ENCODE measurements at places on chromosomes 7 and 10.

DNA sequence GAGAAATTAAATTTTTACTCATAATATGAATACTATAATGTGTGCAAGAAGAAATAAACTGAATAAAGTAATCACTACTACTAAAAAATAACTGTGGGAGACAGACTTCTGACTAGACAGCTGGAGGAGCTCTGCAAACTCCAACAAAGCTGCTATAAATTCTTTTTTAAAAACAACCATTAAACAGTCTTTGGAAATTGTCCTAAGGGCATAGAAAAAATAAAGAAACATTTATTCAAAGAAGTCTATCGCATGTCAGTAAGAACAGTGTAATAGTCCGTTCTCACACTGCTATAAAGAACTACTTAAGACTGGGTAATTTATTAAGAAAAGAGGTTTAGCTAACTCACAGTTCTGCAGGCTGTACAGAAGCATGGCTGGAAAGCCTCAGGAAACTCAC, 56.0 kb downstream of the ZPBP start:
- no peak for DNase-seq

DNA sequence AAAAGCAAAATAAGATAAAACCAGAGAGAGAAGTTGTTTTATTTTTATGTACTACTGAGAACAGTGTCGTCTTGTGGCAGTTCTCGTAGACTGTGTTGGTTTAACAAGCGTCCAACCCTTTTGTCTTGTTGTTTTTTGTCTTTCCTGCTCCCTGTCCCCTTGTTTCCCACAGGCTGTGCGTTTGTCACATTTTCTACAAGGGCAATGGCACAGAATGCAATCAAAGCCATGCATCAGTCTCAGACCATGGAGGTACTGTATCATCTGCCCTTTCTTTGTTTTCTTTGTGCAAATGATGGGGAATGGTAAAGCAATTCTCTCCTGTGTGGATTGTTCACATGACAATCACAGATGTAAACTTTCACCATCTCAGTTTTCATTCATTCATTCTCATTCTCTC, 248.8 kb downstream of the CELF2 start:
- no peak for DNase-seq

GRCh38 chr7:149692557-149692982, 80.8 kb downstream of the ZNF467 start:
- no peak for DNase-seq

DNA sequence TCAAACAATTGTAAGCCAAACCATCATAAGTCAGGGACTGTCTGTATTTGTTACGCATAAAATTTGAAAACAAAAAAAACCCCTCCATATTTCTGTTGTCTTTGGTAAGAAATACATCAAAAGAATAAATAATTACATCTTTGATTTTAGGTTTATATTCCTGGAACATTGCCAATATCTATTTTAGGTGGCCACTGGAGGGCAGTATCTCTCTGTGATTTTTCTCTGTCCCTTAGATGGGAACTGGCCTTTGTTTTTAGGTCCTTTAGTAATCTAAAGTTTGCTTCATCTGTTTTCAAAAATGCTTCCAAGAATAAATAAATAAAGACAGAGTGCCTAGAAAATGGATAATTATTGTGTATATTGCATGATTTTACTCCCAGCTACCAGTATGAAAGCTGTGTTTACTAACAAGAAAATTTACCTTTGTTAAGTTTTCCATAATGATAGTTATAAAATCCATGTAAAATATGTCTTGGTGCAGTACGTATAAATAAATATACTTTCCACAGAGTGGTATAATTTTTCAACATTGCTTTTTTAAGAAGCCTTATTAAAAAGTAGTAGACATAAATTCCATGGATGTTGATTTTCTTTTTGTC, 64.2 kb downstream of the PHYHIPL start:
- DNase-seq = no peak

- no peak for DNase-seq
Measured at GRCh38 chr10:43965918-43966570, 317.4 kb upstream of the ZNF32 start.

DNA sequence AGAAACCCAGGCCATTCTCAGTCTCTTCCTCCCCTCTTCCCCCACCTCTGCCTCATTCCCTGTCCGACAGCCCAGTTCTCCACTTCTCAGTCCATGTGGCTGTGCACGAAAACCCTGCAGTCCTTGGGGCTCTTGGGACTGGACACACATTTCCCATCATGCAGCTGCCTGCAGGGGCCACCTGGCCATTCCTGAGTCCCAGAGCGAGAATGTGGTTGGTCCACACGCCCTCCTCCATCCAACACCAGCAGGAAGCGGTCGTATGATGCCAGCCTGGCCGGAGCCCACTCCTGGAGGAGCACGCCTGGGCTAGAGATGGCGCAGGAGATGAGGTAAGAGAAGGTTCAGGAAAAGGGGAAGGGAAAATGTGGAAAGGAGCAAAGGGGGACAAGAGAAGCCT, 222.5 kb downstream of the USP6NL start:
- DNase-seq = no peak

DNA sequence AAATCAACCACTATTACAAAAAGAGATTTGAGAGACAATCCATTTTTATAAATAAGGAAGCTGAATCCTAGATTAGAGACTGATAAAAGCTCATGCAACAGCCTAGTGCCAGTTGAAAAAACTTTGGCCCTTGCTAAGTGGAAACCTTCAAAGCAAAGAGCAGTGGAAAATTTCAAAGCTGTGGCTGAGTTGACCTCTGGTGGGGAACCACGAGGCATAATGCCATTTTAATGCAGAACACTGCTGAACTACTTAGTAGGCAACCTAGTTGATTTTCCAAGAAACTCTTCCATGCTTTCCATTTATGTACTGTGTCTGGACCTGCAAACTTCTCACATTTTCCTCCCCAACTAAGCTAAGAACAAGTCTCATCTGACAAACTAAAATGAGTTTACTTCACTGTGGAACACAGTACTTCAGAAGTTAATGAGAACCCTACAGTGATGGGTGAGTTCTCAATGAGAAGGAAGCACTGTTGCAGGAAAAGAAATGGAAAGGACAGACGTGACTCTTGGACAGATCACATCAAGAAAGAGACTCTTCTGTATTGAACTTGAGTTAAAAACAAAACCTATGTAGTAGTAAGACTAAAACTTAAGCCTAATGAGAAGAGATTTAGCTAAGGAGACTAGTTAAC, 19.5 kb downstream of the FZD9 start:
- no peak for DNase-seq

DNA sequence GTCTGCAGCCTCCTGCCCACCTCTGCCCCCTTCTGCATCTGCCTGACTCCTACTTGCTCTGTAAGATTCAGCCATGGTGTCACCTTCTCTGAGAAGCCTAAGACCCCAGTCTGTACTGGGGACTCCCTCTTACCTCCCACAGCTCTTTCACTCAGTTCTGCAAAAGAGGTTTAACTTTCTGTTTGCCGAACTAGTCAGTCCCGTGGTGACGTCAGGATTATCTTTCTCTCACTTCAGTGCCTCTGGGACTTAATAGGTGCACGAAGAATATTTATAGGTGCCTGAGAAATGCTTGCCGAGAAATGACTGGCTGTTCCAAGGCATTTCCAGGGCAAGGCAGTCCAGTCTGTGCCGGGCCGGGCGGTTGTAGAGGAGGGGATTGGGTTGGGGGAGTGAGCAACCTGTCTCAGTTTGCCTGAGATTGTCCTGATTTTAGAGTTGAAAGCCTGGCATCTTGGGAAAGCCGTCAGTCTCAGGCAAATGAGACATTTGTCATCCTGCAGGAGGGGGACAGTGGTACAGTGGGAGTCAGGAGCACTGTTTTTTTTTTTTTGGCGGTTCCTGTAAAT, 227.5 kb upstream of the NPVF start:
- DNase-seq = no peak

GRCh38 chr7:30855936-30856335, 55.7 kb upstream of the AQP1 start:
- no peak for DNase-seq

Measured in activated CD8-positive, alpha-beta memory T cell treated with anti-CD3 and anti-CD28 coated beads for 1 hour (primary cell).